Right ventricle myocardium superior (tissue), 1 donor: ENCODE measurements at places on chromosomes 6 and 20.

DNA sequence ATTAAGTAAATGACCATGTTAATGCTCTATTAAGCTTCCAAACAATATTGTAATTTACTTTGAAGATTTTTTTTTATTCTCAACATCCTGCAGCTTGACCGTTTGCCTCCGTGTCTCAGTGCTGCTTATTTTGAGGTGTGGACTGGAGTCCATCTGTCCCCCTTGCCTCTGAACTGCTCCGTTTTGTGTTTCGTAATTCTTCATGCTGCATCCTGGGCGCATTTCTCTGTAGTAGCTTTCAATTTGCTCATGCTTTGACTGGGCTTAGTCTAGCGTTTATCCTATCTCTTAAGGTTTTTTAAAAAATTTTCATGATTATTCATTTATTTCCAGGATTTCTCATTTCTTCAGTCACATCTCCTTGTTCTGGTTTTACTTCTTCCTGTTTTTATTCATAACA is 37.8 kb downstream of the PTPN1 start:
- no peak for DNase-seq

GRCh38 chr20:22312744-22313346 is 271.5 kb downstream of the FOXA2 start:
- DNase-seq, result no peak

GRCh38 chr6:113690281-113691259 is 166.6 kb upstream of the MARCKS start:
- no peak for DNase-seq

DNA sequence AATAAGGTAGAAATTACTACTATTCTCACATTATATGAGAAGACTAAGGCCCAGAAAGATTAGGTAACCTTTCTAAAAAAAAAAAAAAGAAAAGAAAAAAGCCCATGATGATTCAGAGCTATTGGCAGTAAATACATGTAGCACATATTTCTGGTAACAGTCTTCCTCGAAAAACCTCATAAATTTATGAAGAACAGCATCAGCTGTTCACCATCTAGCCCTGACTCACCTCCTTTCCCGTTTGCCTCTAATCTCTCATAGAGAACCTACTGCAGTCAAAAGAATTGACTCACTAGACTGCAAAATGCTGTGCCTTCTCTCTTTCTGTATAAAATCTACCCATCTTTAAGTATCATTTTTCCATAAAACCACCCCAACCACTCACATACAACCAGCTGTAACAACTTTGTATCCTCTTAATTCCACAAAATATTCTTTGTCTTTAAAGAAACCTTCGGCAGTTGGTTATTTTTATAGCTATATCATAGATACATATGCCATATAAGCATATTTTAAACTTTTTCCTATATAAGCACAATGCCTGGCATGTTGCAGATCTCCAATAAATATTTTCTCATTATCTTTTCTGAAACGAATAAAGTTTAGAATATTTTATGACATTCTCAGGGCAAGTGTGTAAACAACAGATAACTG is 152.7 kb upstream of the ENPP5 start:
- no peak for DNase-seq

- no peak for DNase-seq
These were observed 14.8 kb upstream of the TREM2 start for GRCh38 chr6:41177695-41178094.

- DNase-seq, result no peak
These were observed 177.9 kb upstream of the ZNF184 start for GRCh38 chr6:27650620-27651370.

- no peak for DNase-seq
These were observed 91.5 kb downstream of the FAM50B start for GRCh38 chr6:3940703-3941102.

GRCh38 chr6:113809826-113810225 is 47.3 kb upstream of the MARCKS start:
- DNase-seq, result no peak

DNA sequence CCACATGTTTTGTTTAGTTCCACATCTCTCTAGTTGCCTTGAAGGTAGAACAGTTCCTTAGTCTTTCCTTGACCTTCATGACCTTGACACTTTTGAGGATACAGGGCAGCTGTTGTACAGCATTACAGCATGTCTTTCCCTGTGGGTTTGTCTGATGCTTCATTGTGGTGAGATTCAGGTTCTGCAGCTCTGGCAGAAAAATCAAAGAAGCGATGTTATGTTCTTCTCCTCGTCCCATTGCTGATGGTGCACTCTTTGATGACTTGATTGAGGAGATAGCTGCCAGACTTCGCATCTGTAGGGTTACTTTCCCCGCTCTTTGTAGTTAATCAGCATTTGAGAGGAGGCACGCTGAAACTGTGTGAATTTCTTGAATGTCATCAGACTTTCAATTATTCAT is 12.0 kb downstream of the CEBPB start:
- DNase-seq, result no peak

DNA sequence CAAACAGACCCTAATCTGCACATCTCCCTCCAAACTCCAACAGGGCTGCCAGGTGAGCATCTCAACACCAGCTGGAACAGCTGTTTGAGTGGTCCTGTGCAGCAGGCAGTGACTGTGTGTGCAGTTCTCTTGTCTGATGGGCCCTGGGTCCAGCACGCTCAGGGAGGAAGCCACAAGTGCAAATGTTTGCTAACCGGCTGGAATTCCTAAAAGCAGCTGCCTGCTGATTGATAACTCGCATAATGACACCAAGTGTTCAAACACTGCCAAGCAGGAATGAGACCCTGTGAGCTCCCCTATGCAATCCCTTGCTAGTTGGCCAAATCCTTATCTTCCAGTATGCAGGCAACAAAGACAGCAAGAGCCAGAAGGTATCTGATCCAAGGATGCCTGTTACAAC is 650.6 kb downstream of the CBLN4 start:
- no peak for DNase-seq

- no peak for DNase-seq
These were observed 217.4 kb upstream of the EYS start for GRCh38 chr6:65924411-65924810.

- DNase-seq, result no peak
These were observed 52.7 kb downstream of the ZDHHC14 start for GRCh38 chr6:157433678-157434081.
